ENCODE measurements at places on chromosomes 2 and 18. TPM values are rescaled to one million over a fixed set of nuclear protein-coding genes. Genes with fewer than 3 reads are reported as not detected.

DNA sequence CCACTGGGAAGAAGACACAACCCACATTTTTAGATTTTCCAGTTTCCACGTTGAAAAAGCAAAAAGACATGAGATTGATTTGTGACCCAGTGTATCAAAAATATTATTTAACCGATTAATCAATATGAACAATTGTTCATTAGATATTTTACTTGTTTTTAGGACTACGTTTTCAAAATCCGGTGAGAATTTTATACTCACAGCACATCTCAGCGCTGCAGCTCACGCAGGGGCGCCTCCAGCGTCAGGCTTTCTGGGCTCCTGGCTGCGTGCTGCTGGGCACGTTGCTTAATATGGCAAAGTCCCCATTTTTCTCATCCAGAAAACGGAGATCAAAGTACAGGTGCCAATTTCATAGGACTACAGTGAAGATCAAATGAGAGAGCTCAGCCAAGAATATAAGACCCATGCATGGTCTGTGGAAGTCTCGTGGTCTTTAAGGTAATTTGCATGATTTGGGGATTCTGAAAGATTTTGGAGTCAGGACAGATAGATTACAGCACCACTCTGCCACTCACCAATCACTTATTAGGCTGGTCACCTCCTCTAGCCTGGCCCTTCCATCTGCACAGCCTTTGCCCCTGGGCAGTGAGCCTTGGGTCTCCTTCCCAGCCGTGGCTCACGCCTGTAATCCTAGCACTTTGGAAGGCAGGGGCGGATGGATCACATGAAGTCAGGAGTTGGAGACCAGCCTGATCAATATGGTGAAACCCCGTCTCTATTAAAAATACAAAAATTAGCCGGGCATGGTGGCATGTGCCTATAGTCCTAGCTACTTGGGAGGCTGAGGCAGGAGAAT lies 36.2 kb downstream of the PTPN18 start:
- no peak for DNase-seq

DNA sequence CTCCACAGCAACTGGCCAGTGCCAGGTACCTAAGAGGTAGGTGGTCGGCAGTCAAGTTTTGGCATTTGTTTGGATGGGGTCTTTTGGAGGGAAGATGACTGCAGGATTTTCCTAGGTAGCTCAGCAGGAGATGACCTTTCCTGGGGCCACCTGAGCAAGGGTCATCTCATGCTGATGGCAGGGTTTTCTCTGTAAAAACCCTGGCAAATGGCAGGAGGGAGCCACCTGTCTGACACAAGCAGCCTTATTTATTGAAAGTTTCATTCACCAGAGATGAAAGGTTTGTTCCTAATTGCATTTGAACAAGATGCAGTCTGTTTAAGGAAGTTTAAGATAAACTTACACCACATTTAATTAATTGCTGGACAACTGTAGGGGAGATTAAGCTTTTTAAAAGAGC lies 31.6 kb upstream of the ACAA2 start:
- DNase-seq: no peak

DNA sequence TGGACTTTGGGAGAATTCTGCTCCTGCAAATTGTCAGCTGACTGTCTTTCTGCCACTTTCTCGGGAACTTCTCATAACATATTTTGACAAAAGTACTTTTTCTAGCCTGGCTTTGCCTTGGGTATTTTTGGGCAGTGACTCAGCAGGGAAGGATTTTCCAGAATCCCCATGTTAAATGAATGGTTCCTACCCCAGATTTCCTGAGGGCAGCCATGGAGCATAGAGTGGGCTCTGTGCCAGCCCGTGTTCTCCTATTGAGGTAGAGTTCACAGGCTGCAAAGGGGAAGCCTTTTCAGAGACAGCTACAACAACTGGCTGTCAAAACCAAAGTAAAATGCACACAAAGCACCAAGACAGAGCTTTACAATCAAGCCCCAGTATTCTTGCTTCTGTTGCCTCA lies 59.8 kb downstream of the BMP10 start:
- DNase-seq: no peak

- DNase-seq: no peak
Observed at GRCh38 chr2:10980886-10981425, 69.2 kb downstream of the KCNF1 start.

The SIX2 gene
- total RNA-seq: 14.8 TPM
